Glutamatergic neuron (in vitro differentiated cells): ENCODE measurements at places on chromosomes 13 and 19. TPM values are rescaled to one million over a fixed set of nuclear protein-coding genes. Genes with fewer than 3 reads are reported as not detected.

Gene HIPK4
- not detected for total RNA-seq

DNA sequence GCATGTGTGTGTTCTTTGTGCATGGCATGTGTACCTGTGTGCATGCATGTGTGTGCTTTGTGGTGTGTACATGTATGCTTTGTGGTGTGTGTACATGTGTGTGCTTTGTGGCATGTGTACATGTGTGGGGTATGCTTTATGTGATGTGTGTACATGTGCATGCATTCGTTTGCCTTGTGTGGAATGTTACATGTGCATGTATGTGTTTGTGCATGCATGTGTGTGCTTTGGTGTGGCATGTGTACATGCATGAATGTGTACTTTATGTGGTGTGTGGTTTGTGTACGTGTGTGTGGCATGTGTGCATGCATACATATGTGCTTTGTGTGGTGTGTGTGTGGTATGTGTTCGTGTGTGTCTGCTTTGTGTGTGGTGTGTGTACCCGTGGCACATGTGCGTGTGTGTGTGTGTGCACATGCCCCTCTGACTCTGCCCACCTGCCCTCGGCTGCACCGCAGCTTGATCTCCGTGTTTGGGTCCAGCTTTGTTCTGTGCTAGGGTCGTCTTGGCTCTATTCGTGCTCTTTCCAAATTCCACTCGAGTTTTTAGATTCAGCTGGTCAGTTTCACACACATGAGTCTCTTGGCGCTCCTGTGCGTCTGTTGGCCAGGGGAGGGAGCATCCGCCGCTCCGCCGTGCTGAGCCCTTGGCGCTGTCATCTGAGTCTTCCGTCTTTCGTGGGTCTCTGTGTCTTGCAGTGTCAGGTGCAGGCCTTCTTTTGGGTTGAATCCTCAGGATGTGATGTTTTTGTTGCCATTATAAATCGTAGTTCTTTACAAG, 46.5 kb upstream of the TFDP1 start:
- DNase-seq: no peak

Gene LINGO3
- total RNA-seq: 0.25 TPM

Gene CCNA1
- 4.3 TPM for total RNA-seq

DNA sequence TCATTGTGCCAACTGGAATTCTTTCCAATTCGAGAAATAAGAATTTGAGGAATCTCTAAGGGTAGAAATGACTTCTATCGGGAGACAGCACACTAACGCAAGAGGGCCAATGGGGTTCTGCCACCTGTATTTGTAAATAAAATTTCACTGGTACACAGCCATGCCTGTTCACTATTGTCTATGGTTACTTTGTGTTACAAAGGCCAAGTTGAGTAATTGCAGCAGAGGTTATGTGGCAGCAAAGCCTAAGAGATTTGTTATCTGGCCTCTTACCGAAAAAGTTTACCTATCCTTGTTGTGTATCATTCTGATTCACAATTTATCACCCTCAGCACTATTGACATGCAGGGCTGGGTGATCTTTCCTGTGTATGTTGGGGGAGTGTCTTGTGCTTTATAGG, 278.0 kb downstream of the KLF5 start:
- DNase-seq: no peak

DNA sequence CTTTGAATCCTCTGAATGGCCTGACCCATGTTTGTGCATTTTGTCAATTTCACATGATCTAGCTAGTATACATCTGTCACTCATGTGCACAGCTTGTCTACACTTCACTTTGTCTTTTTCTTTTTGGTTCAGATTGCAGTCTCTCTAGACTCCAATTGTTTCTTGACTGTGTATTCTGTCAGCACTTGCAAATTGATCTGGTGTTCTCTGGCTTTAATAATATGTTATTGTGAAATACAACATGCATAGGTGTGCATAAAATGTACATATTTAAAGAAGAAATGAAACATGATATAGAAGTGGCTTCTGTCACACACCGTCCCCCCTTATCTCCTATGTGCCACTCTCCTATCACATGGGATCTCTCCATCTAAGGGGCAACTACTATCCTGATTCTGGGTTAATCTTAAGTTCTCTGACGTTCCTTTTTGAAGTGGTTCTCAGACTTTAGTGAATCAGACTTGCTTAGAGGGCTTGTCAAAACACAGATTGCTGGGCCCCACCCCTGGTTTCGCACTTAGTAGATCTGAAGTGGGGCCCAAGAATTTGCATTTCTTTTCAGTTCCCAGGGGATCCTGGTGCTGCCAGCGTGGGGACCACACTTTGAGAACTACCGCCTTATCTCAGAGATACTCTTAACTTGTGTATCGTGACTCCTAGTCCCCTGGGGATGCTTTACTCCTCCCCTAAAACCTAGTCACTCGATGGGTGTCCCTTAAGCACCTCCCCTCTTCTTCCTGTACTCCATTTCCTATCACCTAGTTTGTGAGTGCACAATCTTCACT, 5.8 kb downstream of the KRTDAP start:
- no peak for DNase-seq

DNA sequence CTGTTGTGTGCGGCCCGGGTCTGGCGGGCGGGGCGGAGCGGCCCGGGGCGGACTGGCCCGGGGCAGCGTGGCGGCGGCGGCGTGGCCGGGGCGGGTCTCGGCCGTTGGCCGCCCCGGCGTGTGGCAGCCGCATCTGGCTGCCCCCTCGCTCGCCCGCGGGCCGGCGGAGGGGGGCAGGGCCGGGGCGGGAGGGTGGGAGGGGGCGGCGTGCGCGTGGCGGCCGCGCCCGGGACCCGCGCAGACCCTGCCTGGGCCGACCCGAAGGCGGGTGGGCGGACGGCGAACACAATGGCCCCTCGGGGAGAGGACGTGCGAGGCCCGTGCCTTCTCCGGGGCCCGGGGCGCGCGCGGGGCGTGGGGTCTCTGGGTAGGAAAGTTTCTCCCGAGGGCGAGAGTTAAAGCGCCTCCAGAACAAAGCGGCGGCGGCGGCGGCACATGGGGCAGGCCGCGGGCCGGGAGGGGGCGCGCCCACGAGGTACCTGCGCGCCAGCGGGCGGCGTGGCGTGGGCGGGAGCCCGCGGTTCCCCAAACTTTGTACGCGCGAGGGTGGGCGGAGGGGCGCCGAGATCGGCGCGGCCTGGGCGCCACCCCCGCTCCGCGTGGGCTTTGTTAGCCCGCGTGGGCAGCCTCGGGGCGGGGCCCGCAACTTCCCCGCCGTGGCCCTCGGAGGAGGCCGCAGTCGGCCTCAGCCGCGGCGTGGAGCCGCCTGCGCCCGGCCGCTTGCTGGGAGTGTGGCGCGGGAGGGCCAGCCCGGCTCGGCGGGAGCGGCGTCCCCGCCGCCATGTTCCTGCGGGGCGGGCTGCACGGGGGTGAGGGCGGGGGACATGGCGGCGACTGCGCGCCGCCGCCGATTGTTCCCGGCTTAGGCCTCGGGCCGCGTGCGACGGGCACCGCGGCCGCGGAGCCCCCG, 764 bp downstream of the MIR17HG start:
- peak; percentile 61 for DNase-seq

Gene ZNF699
- total RNA-seq: 9.7 TPM

DNA sequence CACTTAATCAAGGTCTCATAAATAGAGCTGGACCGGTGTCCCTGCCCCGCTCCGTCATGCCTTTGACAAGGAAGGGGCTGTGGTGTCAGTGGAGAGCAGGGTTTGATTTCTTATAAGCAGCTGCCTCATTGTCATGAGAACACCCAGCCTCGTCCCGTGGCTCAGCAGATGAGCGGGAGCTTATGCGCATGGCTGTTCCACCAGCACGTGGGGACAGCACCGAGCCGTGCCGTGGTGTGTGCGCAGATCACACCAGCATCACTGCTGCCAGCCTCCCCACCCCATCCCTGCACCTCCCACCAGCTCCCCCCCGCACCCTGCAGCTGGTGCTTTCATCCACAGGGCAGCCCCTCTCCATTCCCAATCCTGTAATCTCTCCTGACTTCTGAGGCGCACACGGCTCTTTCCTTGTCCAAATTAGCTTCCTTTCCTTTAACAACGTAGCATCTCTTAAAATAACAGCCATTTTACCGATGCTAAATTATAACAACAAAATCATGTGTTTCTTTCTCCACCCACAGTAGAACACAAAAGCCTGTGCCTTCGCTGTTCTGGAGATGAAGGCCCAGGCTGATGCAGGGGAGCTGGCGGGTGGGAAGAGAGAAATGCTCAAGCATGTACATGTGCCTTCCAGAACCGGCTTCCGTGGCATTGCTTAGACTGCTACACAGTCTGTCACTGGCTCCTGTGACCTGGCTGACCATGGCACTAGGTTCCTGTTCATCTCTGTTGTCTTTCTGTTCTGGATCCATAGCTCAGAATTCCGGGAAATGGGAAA, 96.8 kb downstream of the RAB20 start:
- DNase-seq: no peak

Gene CEACAM8
- total RNA-seq: not detected

Gene ZNF320
- total RNA-seq: 57.6 TPM

- DNase-seq: no peak
These were observed 56.9 kb upstream of the EDNRB start for GRCh38 chr13:77975358-77976042.

- DNase-seq: no peak
These were observed 58.3 kb downstream of the TM9SF2 start for GRCh38 chr13:99559560-99559959.

- DNase-seq: peak; percentile 60
These were observed at the start of gene RGL3 for GRCh38 chr19:11418549-11419506. Gene RGL3 (minus strand): TSS chr19:11419314. CDS start chr19:11419278, 36 bp downstream.
